A549 treated with DMSO at 1 μM for 4 hours (cell line): ENCODE measurements at places on chromosomes 1 and 21. TPM values are rescaled to one million over a fixed set of nuclear protein-coding genes. Genes with fewer than 3 reads are reported as not detected.

The PYHIN1 gene
- total RNA-seq, result not detected in 5 replicates

The GPR161 gene
- total RNA-seq, result 9.2 to 15.6 TPM (median 12.6 TPM) in 5 replicates

The TRAPPC10 gene
- total RNA-seq, result 14.6 to 17.3 TPM (median 16.6 TPM) in 5 replicates

The SLAMF1 gene
- total RNA-seq, result not detected in 5 replicates

The SLC35F3 gene
- 3.3 to 6.6 TPM (median 5.9 TPM) in 5 replicates for total RNA-seq

The ADGRL2 gene
- 10.7 to 15.3 TPM (median 14.1 TPM) in 5 replicates for total RNA-seq

The TCHH gene
- total RNA-seq, result 0.17 to 0.28 TPM (median 0.24 TPM) in 5 replicates

The ADSS2 gene
- total RNA-seq, result 45.3 to 57.7 TPM (median 49.9 TPM) in 5 replicates

The RPTN gene
- total RNA-seq, result 0.03 TPM in 1 of 5 replicates, not detected in the others

The SNAP47 gene
- total RNA-seq, result 26.8 to 32.3 TPM (median 29.8 TPM) in 5 replicates

The POU3F1 gene
- total RNA-seq, result 0.04 to 0.07 TPM in 2 of 5 replicates, not detected in the others

The OR2L8 gene
- not detected in 5 replicates for total RNA-seq

The NBPF6 gene
- not detected in 5 replicates for total RNA-seq

The KRTAP19-3 gene
- total RNA-seq, result not detected in 5 replicates

The OR6K3 gene
- not detected in 5 replicates for total RNA-seq

The GBP4 gene
- 0.02 to 0.05 TPM (median 0.02 TPM) in 3 of 5 replicates, not detected in the others for total RNA-seq

The CNST gene
- 7.8 to 10.7 TPM (median 9.4 TPM) in 5 replicates for total RNA-seq

The NCDN gene
- 14.5 to 18.6 TPM (median 16.6 TPM) in 5 replicates for total RNA-seq

The CYP4B1 gene
- total RNA-seq, result not detected in 5 replicates

The PTPN7 gene
- 0.05 to 0.11 TPM in 2 of 5 replicates, not detected in the others for total RNA-seq

The SIM2 gene
- total RNA-seq, result 12.0 to 14.4 TPM (median 14.2 TPM) in 5 replicates

The GRIK1 gene
- not detected in 5 replicates for total RNA-seq

The FMO1 gene
- total RNA-seq, result not detected in 5 replicates

The ZNF683 gene
- total RNA-seq, result not detected in 5 replicates

The CADM3 gene
- 0.08 to 0.15 TPM (median 0.14 TPM) in 5 replicates for total RNA-seq

The CD53 gene
- total RNA-seq, result not detected in 5 replicates

The RHBDL2 gene
- total RNA-seq, result 1.8 to 2.7 TPM (median 2.2 TPM) in 5 replicates
